CD4-positive, alpha-beta memory T cell (primary cell): ENCODE measurements at places on chromosomes 3 and 15. TPM values are rescaled to one million over a fixed set of nuclear protein-coding genes. Genes with fewer than 3 reads are reported as not detected.

The GOLGA6L7 gene
- not detected for polyA plus RNA-seq

The NDUFAF3 gene
- 169 TPM for polyA plus RNA-seq

The ANKDD1A gene
- polyA plus RNA-seq = 1.7 TPM

The CCDC9B gene
- not detected for polyA plus RNA-seq

The GRIP2 gene
- polyA plus RNA-seq = not detected

The MAP1A gene
- 1.8 TPM for polyA plus RNA-seq

The SERINC4 gene
- polyA plus RNA-seq = 3.4 TPM

The ELP6 gene
- polyA plus RNA-seq = 37.1 TPM

The SATB1 gene
- 109 TPM for polyA plus RNA-seq
